ENCODE measurements at places on chromosomes 3 and 15.

DNA sequence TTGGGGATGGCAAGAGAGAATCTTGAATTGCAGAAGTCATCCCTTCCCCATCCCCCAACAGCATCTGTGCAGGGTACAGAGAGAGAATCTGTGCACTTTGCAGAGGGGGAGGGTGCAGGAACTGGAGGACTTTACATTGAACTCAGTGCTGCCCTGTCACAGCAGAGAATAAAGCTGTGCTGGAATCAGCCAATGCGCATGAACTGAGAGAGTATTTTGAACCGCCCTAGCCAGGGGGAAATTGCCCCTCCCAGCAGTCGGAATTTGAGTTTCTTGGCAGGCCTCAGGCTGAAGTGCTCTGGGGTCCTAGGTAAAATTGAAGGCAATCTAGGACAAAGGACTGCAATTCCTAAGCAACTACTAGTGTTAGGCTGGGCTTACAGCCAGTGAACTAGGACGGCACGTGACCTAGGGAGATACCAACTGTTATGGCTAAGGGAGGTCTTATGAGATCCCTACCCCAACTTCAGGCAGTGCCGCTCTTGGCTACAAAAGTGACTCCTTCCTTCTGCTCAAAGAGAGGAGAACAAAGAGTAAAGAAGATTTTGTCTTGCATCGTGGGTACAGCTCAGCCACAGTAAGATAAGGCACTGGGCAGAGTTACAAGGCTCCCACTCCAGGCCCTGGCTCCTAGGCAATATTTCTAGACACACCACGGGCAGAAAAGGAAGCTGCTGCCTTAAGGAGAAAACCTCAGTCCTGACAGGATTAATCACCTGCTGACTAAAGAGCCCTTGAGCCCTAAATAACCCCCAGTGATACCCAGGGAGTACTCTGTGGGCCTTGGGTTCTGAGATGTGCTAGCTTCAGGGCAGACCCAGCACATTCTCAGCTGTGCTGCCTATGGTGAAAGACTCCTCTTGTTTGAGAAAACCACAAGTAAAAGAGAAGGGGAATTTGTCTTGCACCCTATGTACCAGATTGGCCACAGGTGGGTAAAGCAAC, 300.5 kb upstream of the ALCAM start:
- no peak for DNase-seq

DNA sequence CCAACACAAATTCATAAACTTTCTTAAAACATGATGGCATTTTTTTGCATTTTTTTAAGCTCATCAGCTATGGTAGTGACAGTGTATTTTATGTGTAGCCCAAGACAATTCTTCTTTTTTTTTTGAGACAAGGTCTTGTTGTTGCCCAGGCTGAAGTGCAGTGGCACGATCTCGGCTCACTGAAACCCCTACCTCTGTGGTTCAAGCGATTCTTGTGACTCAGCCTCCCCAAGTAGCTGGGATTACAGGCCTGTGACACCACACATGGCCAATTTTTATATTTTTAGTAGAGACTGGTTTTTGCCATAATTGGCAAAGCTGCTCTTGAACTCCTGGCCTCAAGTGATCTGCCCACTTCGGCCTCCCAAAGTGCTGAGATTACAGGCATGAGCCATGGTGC, 17.3 kb upstream of the USP50 start:
- no peak for DNase-seq

DNA sequence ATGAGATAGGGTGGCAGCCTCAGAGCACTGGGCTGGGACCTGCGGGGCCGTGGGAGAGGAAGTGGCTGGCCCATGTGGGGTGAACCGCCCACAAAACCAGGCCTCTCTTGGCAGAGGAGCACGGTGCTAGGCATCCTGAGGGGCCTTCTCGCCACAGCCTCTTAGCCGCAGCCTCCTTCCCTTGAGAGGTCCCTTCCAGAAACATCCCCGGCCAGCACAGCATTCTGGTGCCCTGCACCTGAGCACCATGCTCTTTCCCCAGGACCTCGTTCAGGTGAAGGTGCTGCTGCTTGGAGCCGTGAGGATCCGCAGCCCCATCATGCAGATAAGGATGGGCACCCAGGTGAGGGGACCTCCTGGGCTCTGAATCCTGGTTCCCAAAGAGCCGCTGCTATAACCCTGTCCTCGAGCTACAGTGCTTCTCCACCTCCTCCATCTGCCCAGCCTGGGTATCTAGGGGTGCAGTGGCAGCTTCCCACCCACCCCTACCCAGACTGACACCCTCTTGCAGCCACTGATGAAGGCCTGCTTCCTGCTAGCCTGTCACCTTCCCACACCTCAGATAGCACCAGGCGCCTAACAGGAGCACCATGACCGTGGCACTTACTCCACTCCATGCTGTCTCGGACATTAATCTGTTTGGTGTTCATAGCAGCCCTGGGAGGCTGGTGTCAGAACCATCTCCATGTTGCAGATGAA, 11.2 kb upstream of the TXNRD3 start:
- no peak for DNase-seq

GRCh38 chr3:109070211-109070610, 47.7 kb downstream of the MORC1 start:
- DNase-seq, result no peak

- peak; percentile 11 for DNase-seq
Observed at GRCh38 chr3:58585005-58585786, 8.0 kb upstream of the FAM107A start.

- DNase-seq, result no peak
Observed at GRCh38 chr15:73334086-73334485, 34.7 kb downstream of the HCN4 start.

- no peak for DNase-seq
Observed at GRCh38 chr3:71051893-71052687, 531.4 kb downstream of the FOXP1 start.

DNA sequence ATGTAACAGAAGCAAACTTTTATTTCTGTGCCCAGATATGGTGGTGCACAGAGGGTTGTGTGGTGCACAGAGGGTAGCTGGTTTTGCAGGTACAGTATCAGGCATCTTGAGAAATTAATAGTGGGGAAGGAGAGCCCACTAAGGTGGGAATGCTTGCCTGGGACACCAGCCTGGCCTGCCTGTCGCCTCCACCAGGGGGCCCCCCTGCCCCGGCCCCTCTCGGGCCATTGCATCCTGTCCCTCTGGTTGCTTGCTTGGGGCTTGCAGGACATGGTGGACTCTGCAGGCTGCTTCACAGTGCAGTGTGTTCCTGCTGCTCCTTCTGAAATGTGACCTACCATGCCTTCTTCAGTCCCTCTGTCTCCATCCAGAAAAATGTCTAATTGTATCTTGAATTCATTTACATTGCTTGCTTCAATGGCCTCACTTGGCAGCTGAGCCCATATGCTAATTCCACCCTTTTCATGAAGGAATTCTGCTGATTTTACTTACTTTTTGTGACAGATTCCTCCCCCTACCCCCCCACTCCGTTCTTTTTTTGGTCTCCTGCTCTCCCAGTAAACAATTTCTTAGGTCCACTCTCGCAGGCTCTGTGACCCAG, 73.6 kb downstream of the EEFSEC start:
- no peak for DNase-seq

GRCh38 chr15:58690703-58691102, 58.8 kb downstream of the ADAM10 start:
- DNase-seq, result no peak

DNA sequence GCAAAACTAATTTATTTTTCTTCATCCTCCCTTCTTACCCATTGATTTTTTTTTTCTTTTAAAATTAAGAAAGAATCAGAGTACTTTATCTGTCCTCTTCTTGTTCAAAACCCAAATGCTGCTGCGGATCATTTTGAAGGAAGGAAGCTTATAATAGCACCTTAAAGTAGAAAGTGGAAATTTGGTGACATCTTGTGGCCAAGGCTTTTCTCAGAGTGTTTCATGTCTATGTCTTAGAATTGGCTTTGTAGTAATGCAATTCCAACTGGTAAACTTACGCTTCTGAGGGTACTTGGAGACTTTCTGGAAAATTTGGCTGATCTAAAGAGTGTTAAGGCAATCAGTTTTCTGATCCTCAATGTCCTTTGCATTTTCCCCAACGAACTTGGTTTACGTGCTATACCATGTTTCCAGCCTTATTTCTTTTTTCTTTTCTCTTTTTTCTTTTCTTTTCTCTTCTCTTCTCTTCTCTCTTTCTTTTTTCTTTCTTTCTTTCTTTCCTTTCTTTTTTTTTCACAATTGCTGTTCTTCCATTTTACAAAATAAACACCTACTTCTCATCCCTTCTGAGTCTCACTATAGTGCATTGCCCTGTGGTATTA, 30.7 kb downstream of the C3orf38 start:
- no peak for DNase-seq

All from stimulated activated CD4-positive, alpha-beta T cell treated with anti-CD3 and anti-CD28 coated beads, TNF-alpha, amount 100 ng/mL, for 4 hours (primary cell).